Mucosa of descending colon (tissue), 3 donors: ENCODE measurements at places on chromosomes 2 and 18.

DNA sequence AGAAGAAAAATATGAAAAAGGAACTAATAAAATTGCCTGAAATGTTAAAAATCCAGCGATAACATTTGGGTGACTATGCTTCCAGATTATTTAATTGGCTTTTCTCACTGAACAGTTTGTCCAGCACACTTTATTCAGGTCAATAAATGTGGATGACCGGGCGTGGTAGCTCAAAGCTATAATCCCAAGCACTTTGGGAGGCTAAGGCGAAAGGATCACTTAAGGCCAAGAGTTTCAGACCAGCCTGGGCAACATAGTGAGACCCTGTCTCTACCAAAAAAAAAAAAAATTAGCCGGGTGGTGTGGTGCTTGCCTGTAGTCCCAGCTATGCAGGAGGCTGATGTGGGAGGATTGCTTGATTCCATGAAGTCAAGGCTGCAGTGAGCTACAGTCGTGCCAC, 55.4 kb downstream of the TGOLN2 start:
- DNase-seq, result no peak

GRCh38 chr2:112996635-112997034, 8.6 kb upstream of the IL36A start:
- peak; percentile 43 for DNase-seq

DNA sequence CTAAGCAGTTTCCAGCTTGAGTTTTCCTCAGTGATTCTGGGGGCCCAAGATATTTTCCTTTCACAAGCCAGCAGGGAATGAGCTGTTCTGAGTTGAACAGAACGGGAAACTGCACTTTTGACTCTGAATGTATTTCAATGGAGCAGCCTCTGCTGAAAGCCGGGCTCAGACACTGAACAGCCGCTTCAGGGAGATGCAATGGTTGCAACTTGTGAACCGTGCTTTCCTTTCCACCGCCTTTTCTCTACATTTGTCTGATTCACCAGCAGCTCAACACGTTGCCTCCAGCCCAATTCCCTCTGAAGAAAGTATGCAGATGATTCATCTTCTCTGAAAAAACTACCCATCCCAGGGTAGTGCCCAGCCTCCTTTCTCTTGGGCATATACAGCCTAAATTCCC, 119.3 kb upstream of the PKDCC start:
- no peak for DNase-seq

GRCh38 chr2:216845426-216845825, 14.4 kb downstream of the TNP1 start:
- DNase-seq, result no peak

GRCh38 chr2:30628341-30628740, 178.9 kb downstream of the CAPN13 start:
- DNase-seq, result no peak

- no peak for DNase-seq
These were observed 246.2 kb downstream of the SOCS6 start for GRCh38 chr18:70535041-70535440.

- no peak for DNase-seq
These were observed 24.4 kb downstream of the MRPL33 start for GRCh38 chr2:27795868-27796277.

GRCh38 chr2:238594796-238595749, 168.3 kb downstream of the ASB1 start:
- no peak for DNase-seq

GRCh38 chr2:120780402-120780801, 44.7 kb downstream of the GLI2 start:
- no peak for DNase-seq

GRCh38 chr2:117958186-117958585, 55.7 kb downstream of the CCDC93 start:
- DNase-seq, result no peak

- no peak for DNase-seq
These were observed 1108.9 kb upstream of the CRIM1 start for GRCh38 chr2:35246702-35247101.

- peak; percentile 74 for DNase-seq
These were observed 166.4 kb downstream of the PDE11A start for GRCh38 chr2:177906041-177906718.

DNA sequence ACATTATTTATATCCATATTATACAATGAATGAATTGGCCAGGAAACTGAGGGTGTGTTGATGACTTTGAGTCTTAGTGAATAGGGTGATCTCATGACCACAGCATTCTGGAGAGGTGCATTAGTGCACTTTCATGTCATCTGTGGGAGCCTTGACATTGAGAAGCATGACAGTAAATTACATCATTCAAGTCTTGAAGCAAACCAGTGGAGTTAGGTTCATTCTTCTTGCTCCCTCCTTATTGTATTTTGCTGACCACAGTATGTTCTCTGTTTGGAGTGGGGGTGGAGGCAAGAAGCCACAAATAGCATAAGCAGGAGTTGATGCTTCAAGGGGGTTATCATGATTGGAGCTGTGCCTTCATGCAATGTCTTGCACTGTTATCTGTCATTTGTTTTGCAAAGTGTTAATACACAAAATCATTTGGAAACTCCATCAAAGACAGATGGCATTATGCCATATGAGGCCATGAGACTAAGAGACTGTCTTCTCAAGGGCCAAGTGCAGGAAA, 680.2 kb downstream of the NYAP2 start:
- DNase-seq, result no peak

DNA sequence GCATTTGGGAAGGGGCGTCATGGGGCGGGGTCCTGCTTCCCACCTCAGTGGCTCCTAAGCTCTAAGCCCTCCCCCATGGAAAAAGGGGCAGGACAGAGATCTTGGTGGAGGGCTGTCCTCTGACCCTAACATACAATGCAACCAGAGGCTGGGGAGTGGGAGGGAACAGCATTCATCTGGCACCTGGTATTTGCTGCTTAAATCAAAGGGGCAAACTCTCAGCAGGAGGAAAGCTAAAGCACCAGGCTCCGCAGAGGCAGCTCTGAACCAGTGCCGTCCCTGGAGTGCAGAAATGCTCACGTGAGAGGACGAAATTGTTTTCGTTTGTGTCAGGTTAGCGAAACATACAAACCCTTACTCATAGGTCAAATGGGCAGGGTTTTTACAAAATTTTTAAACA, 92.7 kb upstream of the PXDN start:
- no peak for DNase-seq

DNA sequence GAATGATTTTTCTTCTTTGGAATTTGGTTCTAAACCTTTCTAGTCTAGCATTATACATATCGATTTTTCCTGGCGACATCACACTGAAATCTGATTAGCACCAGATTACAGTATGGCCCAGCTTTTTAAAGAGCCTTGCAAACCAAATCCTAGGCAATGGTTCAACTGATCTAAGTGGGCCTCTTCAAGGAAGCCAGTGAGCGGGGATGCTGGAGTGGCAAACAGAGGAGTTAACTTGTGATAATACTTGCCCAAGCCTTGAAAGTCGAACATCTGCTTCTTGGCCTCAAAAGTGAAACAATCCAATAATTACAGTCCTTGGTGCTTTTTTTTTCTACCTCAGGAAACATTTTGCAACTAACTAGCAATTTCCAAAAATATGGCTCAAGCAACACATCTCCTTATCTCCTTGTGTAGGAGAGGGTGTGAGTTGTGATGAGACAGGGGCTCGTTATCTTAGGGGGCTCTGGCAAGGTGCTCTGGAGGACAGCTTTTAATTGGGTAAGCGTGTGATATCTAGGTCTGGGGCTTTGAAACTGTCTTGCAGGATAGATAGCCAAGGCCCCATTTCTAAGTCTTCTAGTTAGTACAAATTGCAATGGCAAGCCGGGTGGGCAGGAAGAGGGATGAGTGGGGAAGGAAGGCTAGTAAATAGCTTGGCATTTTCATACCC, 240.2 kb upstream of the CCDC68 start:
- no peak for DNase-seq

- no peak for DNase-seq
These were observed 70.1 kb downstream of the EDAR start for GRCh38 chr2:108918941-108919341.

- DNase-seq, result no peak
These were observed 80.5 kb downstream of the PHLPP1 start for GRCh38 chr18:62795813-62796212.

DNA sequence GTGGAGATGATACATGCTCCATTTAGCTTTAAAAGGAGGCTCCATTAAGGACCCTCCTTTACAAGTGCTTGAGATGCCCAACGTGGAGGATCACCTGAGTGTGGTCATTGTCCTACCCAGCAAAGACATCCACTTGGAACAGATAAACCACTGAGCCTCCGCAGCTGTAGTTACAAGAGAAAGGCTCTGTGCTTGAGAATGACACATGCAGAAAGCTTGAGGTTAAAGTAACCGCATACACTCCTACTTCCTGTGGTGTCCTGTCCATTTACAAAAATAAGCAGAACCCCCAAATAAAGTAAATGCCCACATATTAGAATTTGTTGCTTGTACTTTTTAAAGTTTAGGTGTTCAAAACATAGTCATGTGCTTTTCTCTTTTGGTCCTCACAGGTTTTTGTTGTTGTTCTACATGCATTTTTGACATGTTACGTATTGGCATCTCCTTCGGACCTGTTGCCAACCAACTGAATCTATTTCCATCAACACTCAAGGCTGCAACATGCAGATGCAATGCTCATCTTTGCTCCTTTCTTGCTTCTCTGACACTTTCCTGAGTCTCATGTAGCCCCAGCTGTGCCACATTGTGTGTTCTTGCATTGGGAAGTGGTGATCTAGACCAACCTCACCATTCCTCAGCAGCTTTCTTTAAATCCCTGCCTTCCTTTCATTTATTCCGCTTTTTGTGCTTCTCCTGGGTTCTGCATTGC, 56.0 kb downstream of the SERPINB7 start:
- no peak for DNase-seq

- DNase-seq, result no peak
These were observed 418.6 kb downstream of the TSN start for GRCh38 chr2:122174061-122174460.

GRCh38 chr18:49008156-49008555, 57.4 kb upstream of the SMAD7 start:
- DNase-seq, result no peak

- DNase-seq, result no peak
These were observed 69.6 kb downstream of the SLC66A3 start for GRCh38 chr2:11224887-11225286.

GRCh38 chr2:142076317-142076716, 54.5 kb downstream of the LRP1B start:
- DNase-seq, result no peak

DNA sequence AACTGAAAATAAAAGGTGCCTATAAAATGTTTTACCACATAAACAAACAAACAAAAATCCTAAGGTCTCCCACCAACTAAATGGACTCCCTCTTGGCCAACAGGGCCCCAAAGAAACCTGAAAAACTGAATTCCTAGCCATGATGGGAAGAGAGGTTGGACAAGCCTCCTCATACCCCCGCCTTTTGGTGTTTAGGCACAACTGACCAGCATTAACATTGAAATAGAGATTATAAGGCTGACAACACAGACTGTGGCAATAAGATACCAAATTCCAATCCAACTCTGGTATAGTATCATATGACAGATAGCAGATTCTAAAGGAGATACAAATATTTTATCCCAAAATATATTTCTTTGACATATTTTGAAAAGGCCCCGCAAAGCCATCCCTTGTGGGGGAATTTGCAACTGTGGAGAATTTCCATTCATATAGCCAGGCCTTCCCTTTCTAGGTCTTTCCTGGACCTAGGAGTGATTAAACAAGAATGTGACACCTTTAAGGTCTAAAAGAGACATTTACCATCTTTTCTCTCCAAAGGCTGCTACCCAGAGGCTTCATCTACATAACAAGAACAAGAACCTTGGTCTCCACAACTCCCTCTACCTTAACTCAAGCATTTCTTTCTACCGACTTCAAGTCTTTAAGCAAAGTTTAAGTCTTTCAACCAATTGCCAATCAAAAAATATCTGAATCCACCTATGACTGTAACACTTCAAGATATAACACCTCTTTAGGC, 80.0 kb downstream of the CHN1 start:
- DNase-seq, result no peak

DNA sequence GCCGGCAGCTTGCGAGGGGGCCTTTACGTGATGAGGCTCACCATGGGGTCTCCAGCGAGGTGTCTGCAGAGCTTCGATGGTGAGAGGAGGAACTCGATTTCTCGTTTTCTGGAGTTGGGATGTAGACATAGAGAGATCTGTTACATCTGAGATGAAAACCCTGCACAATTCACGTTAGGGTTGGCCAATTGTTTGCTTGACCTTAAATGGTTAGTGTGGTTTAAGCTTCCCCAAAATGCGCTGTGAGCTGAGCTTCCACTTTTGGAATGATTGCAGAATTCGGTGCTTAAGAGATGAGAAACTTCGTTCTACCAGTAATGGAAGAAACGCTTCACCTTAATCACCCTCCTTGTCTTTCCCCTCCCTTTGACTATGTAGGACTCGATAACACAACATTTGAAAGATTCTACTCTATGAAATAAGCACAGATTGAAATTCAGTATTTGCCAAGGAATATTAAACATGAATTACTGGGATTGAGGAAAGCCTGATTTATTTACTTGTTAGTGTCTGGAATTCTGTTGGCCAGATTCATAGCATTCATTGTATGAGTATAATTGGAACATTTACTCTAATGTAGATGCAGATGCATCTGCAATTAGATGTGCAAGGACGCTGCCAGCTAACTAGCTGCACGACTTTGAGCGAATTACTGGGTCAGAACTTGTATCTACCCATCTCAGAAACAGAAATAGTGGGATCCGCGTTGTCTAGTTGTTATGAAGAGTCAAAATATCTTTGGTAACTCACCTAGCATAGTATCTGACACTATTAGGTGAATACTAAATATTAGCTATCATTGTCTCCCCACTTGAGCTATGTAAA, 1.6 kb upstream of the KLF7 start:
- no peak for DNase-seq

DNA sequence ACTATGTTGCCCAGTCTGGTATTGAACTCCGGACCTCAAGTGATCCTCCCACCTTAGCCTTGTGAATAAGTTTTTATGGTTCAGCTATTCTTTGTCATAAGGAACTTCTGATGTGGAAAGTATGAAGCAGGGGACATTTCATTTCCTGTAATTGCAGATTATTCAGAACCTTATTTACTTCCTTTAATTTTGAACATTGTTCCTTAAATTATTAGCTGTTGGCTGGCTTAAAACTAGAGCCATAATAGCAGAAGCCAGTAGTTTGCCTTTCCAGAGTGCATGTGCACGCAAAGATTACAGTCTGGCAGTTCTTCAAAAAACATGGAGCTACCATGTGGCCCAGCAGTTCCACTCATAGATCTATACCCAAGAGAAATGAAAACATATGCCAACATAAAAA, 53.1 kb downstream of the PMS1 start:
- no peak for DNase-seq

GRCh38 chr2:78682781-78683180, 342.7 kb upstream of the REG3G start:
- no peak for DNase-seq

DNA sequence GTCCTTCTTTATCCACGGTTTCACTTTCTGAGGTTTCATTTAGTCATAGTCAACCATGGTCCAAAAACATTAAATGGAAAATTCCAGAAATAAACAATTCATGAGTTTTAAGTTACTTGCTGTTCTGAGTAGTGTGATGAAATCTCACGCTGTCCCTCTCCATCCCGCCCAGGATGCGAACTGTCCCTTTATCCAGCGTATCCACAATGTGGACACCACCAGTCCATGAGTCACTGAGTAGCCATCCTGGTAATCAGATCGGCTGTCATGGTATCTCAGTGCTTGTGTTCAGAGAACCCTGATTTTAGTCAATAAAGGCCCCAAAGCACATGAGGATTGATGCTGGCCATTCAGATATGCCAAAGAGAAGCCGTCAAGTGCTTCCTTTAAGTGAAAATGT, 3.7 kb downstream of the SP140L start:
- DNase-seq, result no peak
